ENCODE measurements at places on chromosomes 1 and 21.

GRCh38 chr1:207145401-207146058 is 41.5 kb downstream of the C4BPA start:
- DNase-seq = no peak

DNA sequence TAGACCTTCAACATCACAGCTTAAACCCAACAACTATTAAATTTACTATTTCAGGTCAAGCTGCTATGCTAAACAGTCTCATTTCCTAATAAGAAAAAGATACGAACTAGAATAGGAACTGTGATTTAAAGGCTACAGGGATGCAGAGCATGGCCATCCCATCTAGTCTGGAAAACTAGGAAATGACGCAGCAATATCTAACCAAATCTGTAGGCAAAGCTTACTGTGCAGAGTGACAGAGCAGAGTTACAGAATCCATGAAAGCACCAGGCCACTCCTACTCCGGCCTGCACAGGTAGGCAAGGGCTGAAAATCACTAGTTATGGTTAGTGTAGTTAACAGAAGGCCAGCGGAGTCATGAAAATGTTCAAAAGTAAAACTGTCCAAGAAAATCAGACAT is 2.1 kb downstream of the HLCS start:
- DNase-seq = no peak

DNA sequence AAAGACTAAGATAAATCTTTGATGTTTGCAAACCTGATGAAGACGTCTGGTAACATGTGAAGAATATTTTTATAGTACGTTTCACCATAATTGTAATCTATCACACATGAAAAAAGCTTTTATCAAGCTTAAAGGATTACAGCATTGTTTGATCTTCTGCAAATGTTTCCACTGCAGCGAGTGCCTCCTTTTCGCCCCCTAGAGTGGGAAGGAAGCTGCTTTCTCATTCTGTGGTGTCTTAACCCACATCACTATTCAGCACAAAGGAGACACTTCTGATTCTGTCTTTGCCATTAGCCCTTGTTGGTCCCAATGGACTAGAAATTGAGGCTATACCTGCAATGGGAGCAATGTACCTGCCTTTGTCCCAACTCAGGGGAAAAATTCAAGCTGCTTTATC is 46.0 kb upstream of the IL12RB2 start:
- DNase-seq = no peak

- no peak for DNase-seq
Observed at GRCh38 chr1:52281518-52281917, 84.5 kb downstream of the CC2D1B start.

DNA sequence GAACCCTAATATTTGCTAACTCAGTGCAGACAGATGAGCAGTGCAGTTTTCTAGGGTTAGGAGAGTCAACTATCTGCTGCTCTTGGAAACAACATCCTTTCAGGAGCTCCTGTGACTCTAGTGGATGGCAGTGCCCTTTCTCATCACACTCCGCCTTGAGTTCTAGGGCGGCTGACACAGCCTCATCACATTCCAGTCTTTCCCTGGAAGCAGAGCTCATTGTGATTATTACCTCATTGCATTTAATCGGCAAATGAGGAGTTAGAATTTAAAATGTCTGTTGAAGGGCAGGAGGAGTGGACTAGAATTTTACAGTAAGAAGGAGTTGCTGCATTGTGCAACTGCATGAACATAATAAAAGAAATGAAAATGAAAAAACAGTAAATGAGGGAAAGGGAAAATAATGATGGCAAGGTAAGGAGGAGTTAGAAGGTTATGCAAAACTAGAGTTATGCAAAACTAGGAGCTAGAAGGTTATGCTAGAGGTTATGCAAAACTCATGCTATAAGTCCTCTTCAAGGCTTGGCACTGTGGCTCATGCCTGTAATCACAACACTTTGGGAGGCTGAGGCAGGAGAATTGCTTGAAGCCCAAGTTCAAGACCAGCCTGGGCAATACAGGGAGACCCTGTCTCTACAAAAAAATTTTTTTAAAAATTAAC is 6.9 kb upstream of the PTGFRN start:
- DNase-seq = no peak

DNA sequence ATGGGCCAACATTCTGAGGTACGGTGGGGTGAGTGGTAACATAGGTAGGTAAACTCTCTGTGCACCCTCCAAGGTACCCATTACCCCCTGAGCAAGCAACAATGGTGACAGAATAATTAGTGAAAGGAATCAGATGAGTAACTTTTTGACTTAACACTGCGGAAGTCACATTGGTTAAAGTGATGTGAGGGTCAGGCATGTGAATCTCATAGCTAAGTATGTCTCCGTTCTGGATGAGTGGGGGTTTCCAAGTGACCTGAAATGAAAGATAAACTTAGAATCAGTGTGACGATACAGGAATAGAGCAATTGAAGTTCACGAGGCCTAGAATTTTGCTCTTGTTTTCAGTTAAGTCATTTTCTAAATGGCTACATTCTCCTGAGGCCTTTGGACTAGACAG is 311.7 kb downstream of the KCTD3 start:
- no peak for DNase-seq

DNA sequence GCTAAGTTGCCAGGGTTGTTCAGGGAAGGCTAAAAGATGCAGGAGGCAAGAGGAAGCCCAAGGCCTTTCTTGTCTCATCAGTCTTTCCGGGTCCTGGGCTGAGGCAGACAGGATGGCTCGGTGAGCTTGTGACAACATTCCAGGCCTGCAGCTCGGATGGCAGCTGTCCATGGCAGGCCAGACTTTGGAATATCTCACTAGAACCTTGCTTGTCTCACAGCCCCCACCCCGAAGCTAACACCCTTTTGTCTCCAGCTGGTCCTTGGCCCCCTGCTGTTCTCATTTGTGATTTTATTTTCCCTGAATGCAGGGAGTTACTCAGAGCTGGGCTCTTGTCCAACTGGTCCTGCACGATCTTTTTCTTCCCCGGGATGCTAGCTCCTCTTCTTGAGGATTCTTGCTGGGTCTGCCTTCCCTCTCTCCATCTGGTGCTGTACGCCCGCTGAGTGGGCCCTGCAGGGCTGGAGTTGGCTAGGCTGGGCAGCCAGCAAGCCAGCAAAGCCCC is 477.2 kb upstream of the CAMK1G start:
- DNase-seq = peak; percentile 13

DNA sequence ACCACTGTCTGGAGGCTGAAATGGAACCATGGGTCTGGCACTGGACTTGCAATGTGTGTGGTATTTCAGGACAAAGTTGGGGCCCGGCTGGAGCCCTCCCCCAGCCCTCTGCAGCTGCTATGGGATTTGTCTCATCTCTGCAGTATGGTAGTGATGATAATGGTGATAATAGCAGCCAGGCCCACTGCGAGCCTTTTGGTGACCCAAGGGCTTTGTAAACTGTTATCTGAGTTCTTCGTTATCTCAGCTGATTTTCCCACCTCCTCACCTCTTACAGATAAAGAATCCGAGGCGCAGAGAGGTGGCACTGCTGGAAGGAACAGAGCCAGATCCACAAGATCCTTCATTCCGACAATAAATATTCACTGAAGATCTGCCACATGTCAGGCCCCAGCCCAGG is 11.7 kb upstream of the WNT4 start:
- DNase-seq = no peak

DNA sequence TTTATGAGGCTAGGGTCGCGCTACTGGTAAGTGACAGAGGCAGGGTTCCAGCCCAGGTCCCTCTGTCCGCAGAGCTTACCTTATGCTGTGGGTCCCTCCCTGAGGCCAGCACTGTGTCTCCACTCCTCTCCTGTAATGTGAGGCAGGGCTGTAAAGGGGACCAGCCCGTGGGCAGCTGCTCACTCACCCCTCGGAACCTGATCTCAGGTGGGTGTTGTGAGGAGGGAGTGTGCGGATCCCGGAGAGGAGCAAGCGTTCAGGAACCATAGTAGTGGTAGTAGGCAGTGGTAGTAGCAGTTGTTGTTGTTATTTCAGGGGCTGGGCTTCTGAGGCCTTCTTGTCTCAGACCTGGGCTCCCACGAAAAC is 1.7 kb downstream of the ZC3H12A start:
- no peak for DNase-seq

DNA sequence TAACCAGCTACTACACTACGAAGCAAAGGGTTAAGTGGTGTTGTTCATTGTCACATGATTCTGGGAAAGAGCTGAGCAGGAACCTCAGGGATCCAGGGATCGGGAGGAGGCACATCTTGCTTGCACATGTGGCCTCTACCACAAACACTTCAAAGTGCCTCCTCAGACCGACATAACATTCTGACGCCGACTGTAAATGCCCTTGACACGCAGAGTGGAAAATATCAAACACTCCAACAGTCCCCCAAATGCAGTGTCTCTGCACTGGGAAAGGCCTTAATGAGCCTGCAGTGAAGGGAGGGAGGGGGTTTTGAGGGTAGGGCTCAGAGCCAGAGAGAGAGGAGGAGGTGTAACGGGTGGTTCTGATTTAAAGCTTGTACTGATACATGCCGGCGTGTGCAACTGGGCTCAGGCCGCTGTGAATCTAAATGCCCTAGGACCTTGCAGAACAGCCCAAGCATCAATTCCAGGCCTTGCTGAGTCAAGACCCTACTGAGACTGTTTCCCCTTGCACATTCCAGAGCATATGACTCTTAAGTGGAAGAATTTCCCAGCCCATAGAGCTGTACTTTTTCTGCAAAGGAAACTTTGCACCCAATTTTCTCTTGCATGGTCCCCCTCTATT is 163.7 kb downstream of the NTMT2 start:
- peak; percentile 90 for DNase-seq

- DNase-seq = no peak
Observed at GRCh38 chr1:231091831-231092301, 51.8 kb upstream of the FAM89A start.

DNA sequence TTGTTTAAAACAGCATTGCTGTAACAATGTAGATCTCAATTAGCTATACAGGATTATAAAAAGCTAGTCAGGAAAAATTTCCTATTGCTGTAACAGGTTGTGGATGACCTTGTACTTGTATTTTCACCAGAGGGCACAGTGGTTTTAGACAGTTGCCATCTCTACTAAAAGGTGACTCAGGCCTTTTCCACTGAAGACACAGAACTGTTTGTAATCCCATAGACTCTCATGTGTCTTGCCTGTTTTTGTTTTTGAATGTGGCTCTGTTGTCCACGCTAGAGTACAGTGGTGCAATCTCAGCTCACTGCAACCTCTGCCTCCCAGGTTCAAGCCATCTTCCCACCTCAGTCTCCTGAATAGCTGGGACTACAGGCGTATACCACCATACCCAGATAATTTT is 5.9 kb downstream of the MTFR1L start:
- no peak for DNase-seq

DNA sequence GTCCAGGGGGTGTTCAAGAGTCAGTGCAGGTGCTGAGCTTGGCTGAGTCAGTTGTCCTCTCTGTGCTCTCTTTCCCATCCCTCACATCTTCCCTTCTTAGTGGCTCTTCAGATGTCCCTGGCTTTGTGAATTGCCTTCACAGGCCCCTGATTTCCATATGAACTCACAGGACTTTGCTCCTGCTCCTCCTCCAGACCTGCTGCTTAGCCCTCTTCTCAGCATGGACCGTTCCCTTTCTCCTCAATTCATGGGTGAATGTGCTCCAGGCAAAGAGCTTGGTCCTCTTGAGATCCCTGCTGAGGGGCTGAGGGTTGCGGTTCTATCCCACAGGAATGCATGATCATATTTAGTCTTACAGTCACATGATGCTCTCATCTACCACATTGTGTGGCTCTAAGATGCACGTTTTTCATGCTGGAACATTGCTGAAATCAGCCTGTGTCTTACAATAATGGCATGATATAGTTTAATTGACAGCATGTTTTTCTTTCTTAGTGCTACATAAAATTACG is 30.5 kb downstream of the CACNA1E start:
- no peak for DNase-seq

GRCh38 chr1:164058198-164058597 is 500.8 kb upstream of the PBX1 start:
- peak; percentile 13 for DNase-seq

DNA sequence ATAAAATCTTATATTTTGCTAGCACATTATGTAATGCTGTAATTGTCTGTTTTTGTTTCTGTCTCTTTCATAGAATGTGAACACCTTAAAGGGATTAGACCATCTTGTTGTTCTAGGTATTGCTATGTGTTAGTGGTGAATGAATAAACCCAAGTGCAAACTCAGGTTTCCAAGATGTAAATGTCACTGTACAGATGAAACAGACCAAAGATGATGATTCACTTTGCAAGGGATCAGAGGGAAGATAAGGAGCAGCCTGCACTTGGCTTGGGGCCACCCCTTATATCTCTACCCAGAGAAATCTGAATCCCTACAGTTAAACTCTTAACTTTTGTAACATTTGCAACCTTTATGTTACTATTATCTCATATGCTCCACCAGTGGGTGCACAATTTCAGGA is 25.4 kb downstream of the UROD start:
- no peak for DNase-seq

DNA sequence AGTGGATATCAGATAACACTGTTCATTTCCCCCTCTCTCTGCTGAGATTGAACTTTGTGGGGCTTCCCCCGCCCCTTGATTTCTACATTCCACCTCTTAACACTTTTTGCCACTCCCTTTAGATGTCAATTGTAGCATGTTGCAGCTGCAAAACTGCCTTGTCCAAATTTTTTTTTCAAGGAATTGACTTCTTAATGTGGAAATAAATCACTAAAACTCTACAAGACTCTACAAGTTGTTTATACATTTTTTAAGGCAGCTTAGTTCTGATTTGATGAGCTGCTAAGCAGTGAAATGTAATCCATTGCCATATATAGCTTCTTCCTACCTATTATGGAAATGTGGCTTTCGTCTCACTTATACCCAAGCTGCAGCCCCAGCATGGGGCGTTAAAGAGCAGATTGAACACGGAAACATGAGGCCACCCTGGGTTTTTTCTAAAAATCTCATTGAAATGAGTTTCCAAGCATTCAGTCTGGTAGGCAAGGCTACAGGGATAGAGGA is 132.2 kb downstream of the SYT2 start:
- DNase-seq = no peak

DNA sequence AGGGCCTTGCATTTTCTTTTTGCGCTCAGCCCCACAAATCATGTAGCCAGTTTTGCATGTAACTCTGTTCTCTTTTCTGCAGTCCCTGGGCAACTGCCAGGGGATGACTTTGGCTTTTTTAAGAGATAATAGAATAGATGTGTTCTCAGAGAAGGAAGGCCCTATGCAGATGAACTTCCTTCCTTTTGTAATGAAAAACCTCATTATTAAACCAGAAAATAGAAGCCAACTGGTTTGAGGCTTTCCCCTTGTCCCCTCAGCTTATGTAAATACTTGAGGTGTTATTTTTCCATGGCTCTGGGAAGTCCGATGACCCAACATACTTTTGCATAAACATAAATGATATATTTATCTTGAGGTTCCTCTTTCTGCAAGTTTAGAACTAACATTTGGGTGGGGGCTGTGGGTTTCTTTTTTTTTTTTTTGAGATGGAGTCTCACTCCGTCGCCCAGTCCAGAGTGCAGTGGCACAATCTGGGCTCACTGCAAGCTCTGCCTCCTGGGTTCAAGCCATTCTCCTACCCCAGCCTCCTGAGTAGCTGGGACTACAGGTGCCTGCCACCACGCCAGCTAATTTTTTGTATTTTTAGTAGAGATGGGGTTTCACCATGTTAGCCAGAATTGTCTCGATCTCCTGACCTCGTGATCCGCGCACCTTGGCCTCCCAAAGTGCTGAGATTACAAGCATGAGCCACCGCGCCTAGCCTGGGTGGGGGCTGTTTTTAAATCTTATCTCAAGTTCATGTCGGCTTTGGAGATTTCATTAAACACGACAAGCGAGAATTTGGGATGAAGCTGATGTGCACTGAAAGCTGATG is 14.4 kb upstream of the FCRL5 start:
- no peak for DNase-seq
